ENCODE measurements at places on chromosomes 5 and 9. TPM values are rescaled to one million over a fixed set of nuclear protein-coding genes. Genes with fewer than 3 reads are reported as not detected.

GRCh38 chr9:107249131-107249533 lies 33.9 kb upstream of the RAD23B start:
- DNase-seq: no peak

GRCh38 chr5:112551419-112552032 lies 132.4 kb upstream of the EPB41L4A start:
- DNase-seq: peak; percentile 50

DNA sequence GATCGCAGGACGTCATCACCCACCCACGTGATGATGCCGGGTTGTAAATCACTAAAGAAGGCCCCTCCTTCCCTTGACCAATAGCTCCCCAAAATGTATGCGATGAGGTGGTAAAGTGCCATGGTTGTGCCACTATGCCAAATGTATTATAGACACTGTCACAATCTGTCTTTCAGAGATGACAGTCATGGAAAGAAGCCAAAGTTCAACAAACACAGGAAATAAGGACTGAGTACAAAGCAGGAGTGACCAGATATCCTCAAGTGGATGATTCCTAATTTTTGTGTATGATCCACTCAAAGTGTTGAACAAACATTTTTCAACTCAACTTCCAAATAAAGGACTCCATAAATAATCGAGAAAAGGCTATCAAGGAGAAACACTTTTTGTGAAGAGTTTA lies 12.5 kb downstream of the GLIS3 start:
- no peak for DNase-seq

DNA sequence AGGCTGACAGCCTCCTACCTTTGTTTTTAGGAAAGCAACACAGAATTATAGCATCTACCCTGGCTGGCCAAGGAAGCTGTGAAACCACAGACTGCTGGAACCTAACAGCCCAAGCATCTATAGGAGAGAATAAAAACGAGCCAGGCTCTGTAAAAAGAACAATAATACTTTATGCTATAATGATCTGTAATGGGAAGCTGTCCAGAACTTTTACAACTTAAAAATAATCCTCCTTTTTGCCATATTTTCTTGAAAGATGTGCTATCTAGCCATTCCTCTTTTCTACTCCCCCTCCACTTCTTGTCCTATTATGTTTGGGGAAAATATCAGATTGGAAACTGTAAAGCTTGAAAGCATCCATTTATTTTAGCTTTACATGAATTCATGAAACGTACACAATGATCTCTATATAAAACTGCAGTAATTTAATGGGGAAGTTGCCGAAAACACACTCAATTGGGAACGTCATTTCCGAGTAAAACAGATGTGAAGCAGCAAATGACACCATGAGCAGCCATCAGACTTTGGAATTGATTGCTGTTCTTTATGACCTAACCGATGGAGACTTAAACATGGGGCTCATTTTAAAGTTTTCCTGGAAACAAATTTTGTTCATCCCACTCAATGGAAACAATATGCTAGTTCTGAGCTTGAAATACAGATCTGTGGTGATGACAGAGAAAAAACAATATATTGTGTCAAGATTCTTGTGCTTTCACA lies 450.3 kb upstream of the CLINT1 start:
- no peak for DNase-seq

DNA sequence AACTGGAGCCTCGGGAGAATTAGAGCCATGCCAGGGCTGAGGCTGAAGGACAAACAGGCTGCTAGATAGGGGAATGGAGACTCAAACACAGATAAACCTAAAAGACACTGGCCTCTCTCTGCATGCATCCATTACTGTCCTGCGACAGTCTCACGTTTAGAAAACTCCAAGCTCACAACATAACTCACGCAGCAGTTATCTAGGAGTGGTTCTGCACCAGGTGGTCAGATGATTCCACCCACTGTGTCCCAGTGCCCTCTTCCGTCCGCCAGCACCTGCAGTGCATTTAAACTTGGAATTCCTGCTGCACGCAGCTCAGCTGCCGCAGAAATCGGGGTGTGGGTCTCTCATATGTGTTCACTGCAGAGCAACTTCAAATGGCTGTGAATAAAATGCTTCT lies 272.6 kb upstream of the IRX2 start:
- no peak for DNase-seq

DNA sequence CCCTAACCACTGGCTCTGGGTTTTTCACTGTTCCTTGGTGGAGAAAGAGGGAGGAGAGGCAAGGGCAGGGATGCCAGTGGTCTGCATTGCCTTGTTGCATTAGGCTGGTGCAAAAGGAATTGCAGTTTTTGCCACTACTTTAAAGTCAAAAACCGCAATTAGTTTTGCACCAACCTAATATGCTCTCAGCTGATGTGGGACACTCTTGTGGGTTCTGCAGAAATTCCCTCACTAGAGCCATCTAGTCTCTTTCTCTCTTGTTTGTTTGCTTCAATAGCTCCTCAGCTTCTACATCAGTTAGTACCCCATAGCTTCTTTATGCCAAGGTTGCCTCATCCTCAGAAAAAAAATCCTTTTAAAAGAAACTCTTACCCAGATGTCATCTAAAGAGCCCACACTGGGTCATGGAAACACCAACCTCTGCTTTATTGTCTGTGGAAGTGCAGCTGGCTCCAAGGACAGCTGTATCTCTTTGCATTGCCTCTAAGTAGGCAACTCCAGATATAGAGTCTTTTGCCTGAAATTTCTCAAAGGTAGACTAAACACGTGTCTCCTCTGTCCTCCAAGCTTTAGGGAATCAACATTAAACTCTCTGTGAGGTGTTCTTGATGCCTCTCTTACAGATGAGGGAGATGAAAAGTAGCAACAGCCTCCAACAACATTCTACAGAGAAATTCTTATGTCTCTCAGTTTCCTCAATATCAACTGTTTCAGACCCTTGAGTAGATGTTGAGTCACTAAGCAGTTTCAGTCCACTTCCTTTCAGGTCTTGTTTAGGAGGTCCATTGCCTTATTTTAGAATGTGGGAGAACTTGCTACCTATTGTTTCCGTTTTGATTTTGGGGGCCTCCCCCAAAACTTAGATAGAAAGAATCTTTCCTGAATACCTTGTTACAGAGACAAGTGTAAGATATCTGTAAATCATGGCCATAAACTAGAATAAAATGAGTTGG lies 84.9 kb upstream of the MEF2C start:
- no peak for DNase-seq

- DNase-seq: no peak
These were observed 6.6 kb downstream of the BARX1 start for GRCh38 chr9:93948441-93949072.

DNA sequence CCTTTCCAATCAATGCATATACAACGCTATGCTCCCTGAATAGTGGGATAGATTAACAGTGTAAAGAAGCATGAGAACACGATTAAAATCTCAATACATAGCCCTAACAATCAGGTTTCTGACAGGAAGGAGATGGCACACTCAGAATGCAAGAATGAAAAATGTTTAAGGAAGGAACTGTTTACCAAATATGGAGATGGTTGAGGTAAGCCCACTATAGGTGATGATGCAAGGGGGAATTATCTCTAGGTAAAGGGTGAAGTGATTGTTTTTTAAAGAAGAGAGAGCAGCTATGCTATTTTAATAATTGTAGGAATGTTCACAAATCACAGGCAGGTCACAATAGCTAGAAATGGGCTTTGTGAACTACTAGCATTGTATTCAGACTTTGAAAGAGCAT lies 302.4 kb downstream of the CHSY3 start:
- DNase-seq: no peak

DNA sequence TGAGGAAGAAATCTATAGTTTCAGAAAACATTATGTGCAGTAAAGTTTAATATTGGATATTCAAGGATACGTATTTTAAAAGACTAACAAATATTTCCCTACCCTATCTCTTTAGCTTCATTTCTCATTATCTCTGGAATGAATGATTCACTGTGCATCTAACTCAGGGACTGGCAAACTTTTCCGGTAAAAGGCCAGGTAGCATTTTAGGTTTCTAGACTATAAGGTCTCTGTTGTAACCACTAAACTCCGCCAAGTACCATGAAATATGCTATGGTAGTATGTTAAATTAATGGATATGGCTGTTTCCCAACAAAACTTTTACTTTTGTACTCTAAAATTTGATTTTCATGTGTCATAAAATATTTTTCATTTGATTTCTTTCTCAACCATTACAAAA lies 13.2 kb downstream of the FEM1C start:
- no peak for DNase-seq

- DNase-seq: no peak
These were observed 99.4 kb downstream of the MTREX start for GRCh38 chr5:55407059-55407684.

GRCh38 chr9:37121881-37122280 lies 1.5 kb downstream of the ZCCHC7 start:
- DNase-seq: no peak

DNA sequence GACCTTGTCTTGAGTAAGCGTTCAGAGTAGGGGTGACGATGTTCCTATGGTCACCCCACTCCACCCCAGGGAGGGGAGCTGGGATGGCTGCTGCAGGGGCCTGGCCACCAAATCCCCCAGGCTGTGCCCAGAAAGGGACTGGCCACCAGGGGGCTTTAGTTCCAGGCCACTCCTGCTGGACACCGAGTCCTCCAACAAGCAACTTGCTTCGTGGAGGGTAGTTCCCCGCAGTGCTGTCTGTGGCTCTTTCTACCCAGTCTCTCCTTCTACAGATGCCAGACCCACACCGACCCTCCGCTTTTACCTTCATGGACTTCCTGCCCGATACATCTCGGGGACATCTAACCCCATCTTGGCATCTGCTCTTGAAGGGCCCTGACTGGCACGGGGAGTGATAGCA lies 35.7 kb upstream of the GABRP start:
- DNase-seq: no peak

DNA sequence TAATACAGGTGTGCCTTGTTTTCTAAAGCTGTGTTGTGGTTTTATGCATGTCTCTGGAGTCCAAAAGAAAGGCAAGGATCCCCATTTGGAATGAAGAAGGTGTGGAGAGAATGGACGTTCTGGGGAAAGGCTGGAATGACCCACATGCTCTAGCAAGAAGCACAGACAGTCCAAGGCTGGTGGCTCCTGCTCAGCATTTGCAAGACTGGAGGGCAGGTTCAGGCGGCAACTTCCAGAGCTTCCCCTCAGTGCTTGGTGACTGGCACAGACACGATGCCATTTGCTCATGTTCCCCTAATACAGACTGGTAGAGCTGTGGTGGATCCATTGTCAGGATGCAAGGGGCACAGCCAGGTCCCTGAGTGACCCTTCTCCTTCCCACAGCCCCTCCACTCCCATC lies 8.2 kb downstream of the SLC22A4 start:
- no peak for DNase-seq

DNA sequence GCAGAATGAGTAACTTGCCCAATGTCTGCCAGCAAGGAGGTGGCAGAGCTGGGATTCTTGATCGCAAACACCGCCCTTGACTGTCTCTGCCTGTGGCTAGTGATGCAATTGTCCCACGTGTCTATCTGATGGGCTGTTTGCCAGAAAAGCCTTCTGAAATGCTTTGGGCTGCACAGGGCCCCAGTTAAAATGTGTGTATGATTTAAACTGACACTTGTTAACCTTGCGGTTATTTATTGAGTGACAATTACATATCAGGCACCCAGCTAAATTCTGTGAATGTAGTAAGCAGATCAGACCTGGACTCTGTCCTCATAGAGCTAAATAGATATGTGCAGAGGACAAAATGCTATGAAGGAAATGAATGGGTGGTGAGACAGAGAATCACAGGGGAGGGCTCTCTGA lies 11.6 kb upstream of the IL12B start:
- no peak for DNase-seq

GRCh38 chr9:110520120-110520701 lies 59.3 kb downstream of the SVEP1 start:
- DNase-seq: no peak

DNA sequence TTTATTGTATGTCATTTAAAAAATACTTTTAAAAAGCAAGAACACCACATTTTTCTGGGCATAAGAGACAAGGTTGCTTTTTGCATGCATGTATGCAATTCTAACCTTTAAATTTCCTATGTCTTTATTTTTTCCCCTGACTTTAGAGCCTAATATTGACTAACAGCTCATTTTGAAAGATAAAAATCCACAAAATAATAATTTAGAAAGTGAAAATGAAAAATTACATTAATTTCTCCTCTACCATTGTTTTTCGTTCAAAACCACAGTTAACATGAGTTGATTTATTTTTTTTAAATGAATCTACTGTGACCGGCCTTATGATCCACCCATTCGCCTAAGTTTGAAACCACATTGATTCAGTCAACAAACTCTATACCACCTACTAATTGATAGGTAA lies 137.5 kb upstream of the CDKN2B start:
- DNase-seq: no peak

DNA sequence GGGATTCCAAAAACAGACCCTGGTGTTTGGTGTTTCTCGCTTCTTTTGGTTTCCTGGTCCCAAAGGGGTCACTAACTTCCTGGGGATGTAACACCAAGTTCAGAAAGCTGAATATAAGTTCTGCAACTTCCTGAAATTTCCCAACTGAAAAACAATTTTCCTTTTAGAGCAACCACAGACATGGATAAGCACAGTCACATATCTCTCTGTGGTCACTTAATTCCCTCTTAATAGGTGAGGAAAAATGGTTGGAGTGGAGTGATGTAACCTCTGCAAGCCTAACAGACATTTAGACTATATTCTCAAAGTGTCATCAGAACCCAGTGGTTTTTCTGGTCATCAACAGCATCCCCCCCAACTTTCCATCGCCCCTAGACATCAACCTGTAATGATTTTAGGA lies 135.3 kb downstream of the PRELID2 start:
- no peak for DNase-seq

DNA sequence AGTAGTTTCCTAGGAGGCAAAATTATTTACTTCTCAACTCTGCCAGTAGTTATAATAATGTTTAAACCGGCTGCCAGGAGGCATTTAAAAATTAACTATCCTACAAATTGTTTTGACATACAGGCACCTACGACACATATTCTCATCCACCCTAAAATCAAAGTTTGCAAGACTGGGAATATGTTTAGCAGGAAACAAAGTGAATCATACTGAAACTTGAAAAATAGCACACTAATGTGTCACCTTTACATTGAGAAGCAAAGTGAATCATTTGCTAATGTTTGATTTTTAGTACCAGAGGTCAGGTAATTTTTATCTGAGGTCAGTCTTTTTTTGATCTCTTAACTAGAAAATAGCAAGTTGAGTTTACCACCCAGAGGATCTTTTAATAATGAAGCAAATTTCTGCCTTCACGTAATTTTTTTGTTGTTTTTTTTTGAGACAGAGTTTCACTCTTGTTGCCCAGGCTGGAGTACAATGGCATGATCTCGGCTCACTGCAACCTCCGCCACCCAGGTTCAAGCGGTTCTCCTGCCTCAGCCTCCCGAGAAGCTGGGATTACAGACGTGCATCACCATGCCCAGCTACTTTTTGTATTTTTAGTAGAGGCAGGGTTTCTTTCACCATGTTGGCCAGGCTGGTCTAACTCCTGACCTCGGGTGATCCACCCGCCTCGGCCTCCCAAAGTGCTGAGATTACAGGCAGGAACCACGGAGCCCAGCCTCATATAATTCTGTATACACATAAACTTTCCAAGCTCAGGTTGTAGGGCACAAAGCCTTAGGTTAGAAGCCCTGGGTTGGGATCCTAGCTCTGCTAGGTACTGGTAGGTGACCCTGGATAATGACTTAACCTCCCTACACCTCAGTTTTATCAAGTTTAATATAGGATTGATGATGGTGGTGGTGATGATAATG lies 124.3 kb downstream of the UGCG start:
- DNase-seq: no peak

Gene NPDC1
- polyA plus RNA-seq: 40.9 TPM

Gene QSOX2
- 6.6 TPM for polyA plus RNA-seq

Gene ZNF608
- 18.9 TPM for polyA plus RNA-seq

Gene IL5
- 0.29 TPM for polyA plus RNA-seq

Gene AFAP1L1
- polyA plus RNA-seq: 106 TPM

Gene PLAC8L1
- polyA plus RNA-seq: 0.73 TPM

Gene SNCB
- not detected for polyA plus RNA-seq

Gene AHRR
- polyA plus RNA-seq: 5.0 TPM

Gene F12
- 0.52 TPM for polyA plus RNA-seq
